ENCODE measurements at places on chromosomes 11 and 22. TPM values are rescaled to one million over a fixed set of nuclear protein-coding genes. Genes with fewer than 3 reads are reported as not detected.

- DNase-seq, result no peak
Observed at GRCh38 chr11:62806611-62807121, 1.4 kb upstream of the NXF1 start.

DNA sequence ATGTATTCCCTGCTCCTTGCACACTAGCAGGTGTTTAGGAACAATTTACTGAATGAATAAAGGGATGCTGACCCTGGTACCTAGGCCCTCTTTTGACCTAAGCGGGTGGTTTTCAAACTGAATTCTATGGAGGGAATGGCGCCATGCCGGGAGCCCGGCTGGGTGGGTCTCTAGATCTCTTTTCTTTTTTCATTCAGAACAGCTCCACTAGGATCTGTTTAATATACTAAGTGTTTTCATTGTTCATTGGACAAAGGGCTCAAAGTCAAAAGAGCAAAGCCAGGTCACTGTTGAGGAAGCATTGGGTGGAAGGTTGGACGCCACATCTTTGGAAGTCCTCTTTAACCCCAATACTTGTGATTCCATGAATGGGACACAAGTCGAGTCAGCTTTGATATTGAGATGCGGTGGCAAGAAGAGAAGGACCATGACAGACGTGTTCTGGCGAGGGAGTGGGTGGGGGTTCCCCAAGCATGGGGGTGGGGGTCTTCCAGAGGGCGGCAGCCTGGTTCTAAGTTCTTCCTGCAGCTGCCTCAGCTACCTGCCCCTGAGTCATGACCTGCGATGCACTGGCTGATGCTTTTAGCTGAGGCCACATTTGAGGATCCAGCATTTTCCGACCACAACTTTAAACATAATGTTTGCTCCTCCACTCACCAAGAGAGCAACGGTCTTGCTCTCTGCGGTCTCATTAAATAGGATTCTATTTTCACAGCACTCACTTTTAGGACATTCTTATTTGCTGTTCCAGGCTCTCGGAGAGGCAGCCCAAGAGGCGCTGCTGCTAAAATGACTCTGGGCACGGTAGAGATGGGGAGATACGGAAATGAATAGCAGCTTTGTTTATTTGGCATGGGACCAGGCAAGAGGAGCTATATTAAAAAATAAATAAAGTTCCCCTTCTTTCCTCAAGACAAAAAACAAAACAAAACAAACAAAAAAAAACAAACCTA, 100.6 kb downstream of the FBXO7 start:
- no peak for DNase-seq

- DNase-seq, result no peak
Observed at GRCh38 chr11:123221096-123221561, 26.1 kb upstream of the CLMP start.

DNA sequence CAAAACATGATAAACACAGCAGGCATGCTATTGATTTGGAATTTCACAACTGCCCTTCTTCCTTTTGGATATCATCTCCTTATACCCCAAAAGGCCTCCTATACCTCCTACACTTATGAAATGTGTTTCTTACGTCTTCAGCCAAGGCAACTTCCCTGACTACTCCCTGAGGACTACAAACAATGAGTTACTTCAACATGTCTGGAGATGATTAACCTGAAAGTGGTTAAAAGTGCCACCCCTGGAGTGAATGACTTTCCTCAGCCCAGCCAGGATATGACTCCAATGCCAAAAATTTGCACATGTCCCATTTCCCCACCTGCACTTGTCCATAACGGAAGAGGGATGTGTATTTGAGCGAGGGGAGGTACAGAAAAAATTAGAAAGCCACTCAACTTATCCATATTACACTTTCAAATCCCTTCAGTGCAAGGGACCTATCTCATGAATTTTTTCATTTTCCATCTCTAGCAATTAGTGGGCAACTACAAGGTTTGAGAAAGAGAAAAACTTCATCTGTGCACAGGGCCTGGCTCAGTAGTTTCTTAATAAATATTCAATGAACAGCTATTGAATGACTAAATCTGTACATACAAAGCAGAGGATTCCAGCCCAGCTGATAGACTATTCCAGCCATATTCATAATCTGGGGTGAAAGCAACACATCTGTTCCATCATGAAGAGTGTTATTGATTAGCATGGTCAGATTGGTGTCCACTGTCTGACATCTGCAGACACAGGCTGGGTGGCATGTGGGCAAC, 36.8 kb downstream of the KIRREL3 start:
- peak; percentile 89 for DNase-seq

DNA sequence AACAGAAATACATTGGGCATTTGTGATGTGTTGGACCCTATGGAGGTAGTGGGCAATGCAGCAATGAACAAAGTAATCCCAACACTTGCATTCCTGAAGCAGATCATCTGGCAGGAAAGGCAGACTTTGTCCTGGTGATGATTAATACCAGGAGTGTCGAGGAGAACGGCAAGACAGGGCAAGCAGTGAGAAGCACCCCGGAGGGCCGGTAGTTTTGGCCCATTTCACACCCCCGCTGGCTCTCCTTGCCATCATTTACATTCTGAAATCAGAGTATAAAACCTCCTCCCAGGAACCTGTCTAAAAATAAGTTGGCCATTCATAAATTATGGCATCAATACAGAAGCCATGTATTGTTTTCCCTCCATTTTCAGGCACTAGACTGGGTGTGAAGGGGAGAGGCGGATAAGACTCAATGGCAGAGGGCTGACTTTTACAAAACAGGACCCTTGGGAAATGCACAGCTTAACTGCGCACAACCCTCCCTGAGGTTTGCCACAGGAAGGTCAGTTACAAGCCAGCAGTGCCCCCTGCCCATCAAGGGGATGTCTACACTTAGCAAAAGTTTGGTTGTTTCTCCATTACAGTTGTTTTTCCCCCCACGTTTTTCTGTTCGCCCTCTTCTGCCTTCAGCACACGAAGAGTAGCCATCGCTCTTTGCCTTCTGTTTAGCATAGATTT, 55.6 kb downstream of the OPCML start:
- no peak for DNase-seq

DNA sequence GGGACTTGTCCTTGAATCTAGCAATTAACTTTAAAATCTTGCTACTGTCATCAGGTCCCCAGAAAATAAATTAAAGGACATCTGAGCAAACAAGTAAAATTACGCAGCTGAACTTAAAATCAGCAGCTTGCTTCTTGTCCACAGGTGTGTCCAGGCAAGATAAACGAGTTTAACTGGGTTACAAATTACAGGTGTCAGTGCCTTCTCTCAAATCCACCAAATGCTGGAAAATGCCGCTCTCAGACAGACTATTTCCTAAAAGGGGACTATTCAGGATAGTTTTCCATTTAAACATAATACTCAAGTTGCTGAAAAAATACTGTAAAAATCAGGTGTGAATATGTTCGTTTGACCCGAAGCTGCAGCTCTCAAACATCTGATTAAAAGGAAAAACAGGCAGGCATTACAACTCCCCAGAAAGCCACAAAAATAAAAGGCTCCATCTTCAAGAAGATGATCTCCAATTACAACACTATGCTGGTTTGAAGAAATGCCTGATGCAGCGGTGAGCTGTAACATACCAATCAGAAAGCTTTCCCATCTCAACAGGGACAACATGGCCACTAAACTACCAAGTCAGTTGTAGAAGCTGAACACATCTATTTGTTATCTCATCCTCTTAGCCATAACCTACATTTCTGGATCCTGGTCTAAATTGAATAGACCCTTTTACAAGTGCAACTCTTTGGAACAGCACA, 82.1 kb downstream of the CADM1 start:
- no peak for DNase-seq

DNA sequence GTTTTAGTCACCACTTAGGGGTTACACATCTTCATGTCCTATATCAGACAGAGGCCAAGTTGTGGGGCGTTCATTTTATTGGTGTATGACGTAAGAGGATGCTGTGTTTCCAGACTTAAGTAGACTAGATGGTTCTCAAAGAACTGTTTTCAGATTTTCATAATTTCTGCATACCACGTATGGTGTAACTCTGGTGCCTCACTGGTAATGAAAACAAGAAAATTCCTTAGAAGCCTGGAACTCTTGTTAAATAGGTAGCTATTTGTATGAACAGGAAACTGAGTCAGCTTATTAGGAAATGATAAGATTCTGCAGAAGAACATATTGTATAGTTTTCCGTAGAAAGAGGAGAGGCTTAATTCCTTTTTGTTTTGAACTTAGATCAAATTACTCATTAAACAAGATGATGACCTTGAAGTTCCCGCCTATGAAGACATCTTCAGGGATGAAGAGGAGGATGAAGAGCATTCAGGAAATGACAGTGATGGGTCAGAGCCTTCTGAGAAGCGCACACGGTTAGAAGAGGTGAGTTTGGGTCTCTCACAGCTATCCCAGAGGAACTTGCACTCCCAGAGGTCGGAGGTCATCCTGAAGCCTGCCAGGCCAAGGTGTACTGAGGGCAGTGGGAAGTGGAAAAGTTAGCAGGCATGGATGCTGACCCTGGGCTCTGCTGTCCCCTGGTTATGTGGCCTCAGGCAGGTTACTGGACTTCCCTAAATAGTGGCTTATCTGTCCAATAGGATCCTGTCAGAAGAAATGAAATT, 3.9 kb downstream of the CDC45 start:
- DNase-seq, result no peak

- DNase-seq, result no peak
Observed at GRCh38 chr11:126978911-126979310, 21.7 kb downstream of the KIRREL3 start.

GRCh38 chr11:102368472-102368871, 21.5 kb downstream of the BIRC2 start:
- DNase-seq, result no peak

DNA sequence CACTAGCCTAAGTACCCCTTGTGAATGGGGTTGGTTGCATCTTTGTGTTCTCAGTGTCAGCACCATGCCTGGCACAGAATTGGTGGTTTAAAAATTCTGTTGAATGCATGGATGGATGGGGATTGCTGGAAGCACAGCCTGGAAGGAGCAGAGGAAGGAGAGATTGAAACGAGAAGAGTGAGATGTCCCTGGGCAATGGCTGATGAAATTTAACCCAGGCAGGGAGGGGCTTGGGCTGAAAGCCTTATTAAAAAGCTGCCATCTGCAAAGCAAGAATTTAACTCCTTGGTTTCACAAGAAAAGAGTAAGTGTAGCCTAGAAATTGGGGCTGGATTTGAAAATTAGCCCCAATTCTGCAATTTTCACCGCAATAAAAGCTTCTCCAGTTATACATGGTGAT, 126.7 kb downstream of the TEAD1 start:
- no peak for DNase-seq

GRCh38 chr22:23193196-23193827, 13.0 kb downstream of the BCR start:
- no peak for DNase-seq

DNA sequence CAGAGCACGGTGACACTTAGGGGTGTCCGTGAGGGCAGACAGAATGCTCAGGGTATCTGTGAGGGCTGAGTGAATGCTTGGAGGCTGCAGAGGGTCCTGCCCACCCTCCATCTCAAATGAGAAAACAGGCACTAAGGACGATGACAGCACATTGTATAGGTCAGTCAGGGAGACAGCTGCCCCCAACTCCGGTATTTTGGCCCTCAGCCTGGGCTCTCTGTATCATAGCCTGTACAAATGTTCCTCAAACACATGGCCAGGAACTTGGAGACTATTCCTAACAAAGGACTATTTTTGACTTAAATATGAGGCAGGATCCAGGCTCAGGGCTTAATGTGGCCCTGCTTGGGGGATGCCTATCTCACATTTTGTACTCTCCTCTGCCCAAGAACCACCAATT, 145.4 kb downstream of the OPCML start:
- no peak for DNase-seq

- DNase-seq, result no peak
Observed at GRCh38 chr11:132604431-132604830, 927.9 kb downstream of the OPCML start.

GRCh38 chr22:17922925-17923903, 101.1 kb downstream of the MICAL3 start:
- DNase-seq, result no peak

DNA sequence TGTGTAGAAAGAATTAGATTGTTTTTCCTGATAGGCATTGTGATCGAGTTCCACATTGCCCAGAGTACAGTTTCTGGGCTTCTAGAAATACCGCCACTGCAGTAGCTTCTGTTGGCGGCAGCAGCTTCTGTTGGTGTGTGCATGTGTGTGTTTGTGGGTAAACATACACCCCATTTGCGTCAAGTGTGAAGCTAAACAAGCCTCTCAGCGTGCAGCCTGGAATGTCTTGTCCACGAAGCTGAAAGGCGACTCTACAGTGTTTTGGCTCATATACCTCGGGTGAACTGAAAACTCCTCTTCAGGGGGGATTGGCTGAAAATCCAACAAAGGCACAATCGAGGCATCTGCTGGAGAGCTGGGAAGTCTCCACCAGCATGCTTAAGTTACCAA, 112.0 kb upstream of the E2F8 start:
- no peak for DNase-seq

- DNase-seq, result no peak
Observed at GRCh38 chr11:61401173-61401572, 8.8 kb downstream of the TMEM216 start.

- peak; percentile 72 for DNase-seq
Observed at GRCh38 chr11:26286472-26287066, 45.4 kb upstream of the ANO3 start.

The MAPK8IP1 gene
- total RNA-seq, result 4.0 TPM

The KRTAP5-8 gene
- not detected for total RNA-seq

The CABP4 gene
- total RNA-seq, result 16.2 TPM

The NLRP14 gene
- not detected for total RNA-seq

The RFPL2 gene
- total RNA-seq, result not detected
